ENCODE measurements at places on chromosomes 1 and 21. TPM values are rescaled to one million over a fixed set of nuclear protein-coding genes. Genes with fewer than 3 reads are reported as not detected.

DNA sequence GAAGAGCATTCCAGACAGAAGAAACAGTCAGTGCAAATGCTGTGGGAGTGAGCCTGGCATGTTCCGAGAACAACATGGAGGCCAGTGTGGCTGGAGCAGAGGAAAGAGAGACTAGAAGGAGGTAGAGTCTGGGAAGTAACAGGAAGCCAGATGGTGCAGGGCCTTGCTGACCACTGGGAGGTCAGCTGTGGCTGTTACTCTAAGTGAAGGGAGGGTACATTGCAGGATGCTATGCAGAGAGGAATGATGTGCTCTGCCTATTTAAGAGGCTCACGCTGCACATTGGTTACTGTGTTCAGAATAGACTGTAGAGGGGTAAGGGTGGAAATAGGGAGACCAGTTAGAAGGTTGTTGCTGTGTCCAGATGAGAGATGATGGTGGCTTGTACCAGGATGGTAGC, 88.6 kb upstream of the CACNA1E start:
- no peak for DNase-seq

- no peak for DNase-seq
Observed at GRCh38 chr21:32282992-32283391, 4.1 kb upstream of the MIS18A start.

DNA sequence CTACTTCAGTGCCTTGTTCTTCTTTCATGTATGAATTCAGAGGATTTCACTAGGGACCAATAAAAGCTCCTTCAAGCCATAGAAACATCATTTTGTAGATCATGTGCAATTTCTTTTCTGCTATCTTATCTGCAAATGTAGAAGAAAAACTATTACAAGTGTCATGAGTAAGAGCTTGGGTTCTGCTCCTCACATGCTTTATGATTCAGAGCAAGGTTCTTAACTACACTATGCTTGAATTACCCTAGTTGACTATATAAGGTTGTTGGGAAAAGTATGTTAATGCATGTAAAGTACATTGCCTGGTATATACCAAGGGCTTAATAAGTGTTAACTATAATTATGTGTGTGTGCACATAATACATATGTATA, 91.4 kb upstream of the S1PR1 start:
- DNase-seq = no peak

- DNase-seq = no peak
Observed at GRCh38 chr1:36175137-36176095, 19.5 kb downstream of the MAP7D1 start.

GRCh38 chr1:156344409-156344808, 6.1 kb downstream of the TSACC start:
- no peak for DNase-seq

Gene SLC35F3
- 0.47 TPM for total RNA-seq

Gene KCNK1
- 14.6 TPM for total RNA-seq

Gene FCER1G
- 4.6 TPM for total RNA-seq
